Stimulated activated naive CD4-positive, alpha-beta T cell treated with Interleukin-2 at 50 U/mL for 16 hours (primary cell): ENCODE measurements at places on chromosomes 5 and 9.

DNA sequence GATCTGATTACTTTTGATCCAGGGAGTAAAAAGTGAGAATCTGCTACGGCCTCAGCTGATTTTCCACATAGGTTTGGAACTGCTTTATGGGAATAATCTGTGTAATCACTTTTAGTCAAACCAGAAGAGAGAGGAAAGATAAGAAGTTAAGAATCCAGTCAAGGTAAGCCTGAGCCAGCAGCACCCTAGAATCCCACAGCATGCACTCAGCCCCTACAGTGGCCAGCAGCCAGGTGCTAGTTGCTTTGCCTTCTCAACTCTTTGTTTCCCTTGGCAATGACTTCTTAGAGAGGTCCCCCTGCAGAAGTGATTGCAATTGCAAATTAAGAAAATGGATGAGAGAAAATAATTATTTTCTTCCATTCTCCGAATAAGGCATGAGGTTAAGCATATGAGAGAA lies 59.7 kb upstream of the TMED7 start:
- no peak for DNase-seq

- peak; percentile 13 for DNase-seq
These were observed 857 bp downstream of the ADAM19 start for GRCh38 chr5:157574456-157575380.

DNA sequence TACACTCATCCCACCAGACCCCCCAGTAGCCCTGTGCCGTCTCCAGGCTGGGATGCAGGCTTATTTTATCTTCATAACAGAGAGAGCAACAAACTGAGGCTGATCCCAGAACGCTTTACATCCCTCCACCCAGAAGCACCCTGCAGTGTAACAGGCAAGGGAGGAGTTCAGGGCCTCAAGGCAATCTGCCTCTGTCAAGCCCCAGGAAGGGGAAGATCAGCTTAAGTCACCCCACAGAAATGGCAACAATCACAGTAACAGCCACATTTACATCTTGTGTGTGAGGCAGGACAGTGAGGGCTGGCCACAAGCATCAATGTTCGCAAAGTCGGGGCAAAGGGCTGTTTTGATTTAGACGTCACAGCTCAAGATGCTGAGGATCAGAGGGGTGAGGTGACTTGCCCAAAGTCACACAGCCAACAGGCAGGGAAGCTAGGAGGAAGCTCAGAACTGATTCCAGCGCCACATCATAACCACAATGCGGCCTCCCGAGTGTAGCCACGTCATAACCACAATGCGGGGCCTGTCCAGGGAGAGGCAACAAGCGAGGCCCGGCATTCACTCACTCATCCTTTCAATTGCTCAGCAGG lies 14.4 kb downstream of the STK10 start:
- peak; percentile 79 for DNase-seq

DNA sequence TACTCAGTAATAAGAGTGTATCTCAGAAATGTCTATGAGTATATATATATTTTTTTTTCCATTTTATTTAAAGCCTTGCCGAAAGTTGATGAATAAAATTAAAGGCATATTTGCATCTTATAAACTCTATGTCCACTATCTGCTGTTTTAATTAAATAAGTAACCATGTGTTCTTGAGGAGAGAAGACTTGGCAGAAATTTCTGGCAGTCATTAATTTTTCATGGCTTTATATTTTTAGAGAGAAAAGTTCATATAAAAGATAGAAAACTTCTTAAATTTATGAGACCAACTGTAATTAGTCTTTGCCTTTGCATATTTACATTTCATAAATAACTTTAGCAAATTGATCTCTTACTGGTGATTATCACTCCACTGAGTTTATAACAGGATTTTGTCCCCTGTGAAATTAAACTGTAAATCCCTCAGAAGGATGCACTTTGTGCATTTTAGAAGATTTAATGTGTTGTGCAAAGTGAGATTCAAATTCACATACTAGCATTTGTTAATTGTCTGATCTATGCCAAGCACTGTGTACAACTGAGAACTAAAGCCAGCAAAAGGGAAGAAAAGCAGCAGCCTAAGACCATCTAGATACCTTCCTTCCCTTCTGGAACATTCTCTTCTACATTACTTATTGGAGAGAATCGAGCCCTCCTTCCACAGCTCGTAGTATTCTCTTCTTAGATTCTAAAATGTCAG lies 108.7 kb downstream of the SNCAIP start:
- DNase-seq = no peak

GRCh38 chr9:12875191-12875590 lies 100.4 kb downstream of the LURAP1L start:
- DNase-seq = no peak

DNA sequence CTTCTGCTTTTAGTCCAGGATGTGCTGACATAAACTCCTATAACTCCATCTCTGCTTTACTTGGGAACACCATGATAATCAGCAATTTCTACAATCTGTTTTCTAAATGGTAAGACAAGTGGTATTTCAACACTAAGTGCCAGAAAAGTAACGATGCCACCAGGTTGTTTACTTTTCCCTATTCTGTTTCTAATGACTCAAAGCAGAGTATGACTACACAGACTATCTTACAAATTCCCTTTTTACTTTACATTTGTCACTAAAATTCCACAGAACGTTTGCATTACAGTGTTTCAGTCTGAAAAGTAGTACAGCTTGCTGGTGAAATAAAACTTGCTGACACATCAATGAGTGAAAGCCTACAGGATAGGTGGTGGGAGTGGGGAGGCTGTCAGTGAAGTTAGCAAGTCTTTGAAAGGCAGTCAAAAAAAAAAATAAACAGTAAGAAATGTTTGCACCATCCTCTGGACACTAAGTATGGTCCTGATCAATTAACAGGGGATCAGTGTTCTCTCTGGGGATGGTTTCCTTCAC lies 186.5 kb downstream of the LURAP1L start:
- no peak for DNase-seq

DNA sequence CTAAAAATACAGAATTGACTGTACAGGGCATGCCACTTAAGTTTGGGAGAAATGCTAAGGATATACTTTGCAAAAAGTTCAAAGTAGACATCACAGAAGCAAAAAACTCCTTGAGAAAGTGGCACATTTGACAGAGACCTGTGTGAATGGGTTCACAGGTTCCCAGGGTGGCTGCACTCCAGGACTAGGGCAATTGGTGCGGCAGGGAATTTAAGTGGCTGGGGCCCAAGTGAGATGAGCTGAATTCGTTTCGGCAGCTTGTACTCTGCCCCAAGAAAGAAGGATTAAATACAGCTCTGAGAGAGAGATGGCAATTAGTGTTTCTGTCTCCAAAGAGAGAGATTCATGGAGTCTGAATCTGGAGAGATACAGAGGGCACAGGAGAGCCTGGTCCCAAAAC lies 280.1 kb downstream of the FBXL17 start:
- no peak for DNase-seq
